Type B pancreatic cell (in vitro differentiated cells): ENCODE measurements at places on chromosomes 5 and 9.

DNA sequence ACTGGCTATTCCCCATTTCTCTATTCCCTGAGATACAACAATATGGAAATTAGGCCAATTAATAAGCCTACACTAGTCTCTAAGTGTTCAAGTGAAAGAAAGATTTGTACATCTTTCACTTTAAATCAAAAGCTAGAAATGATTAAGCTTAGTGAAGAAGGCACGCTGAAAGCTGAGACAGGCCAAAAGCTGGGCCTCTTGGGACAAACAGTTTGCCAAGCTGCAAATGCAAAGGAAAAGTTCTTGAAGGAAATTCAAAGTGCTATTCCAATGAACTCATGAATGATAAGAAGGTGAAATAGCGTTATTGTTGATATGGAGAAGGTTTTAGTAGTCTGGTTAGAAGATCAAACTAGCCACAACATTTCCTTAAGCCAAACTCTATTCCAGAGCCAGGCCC lies 256.2 kb downstream of the ZSWIM6 start:
- H3K4me1 ChIP-seq = no peaks in the 10 kb centered on the region
- peaks cover 3% of the 10 kb centered on the region for H3K27me3 ChIP-seq
- no peak overlapping the region for H3K27ac ChIP-seq

DNA sequence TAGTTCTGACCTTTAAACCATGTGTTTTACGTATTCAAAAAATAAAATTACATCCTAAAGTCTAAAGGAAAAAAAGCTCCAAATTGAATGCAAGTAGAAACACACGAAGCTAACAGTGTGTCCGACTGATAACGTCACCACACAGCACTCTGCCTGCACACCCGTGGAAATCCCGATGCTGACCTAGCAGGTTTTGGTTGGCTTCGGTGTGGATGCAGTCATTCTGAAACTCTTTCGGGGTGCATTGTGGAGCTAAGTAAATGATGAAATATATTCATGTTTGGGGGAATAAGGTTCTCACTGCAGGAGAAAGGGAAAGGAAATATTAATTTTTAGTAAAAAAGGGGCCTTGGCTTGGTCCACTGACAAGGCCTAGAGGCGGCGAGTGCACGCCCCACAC lies 2.0 kb downstream of the RASGEF1C start:
- peaks cover 21% of the 10 kb centered on the region for H3K27me3 ChIP-seq
- H3K27ac ChIP-seq = no peak overlapping the region
- H3K4me1 ChIP-seq = peaks cover 7% of the 10 kb centered on the region
- H3K36me3 ChIP-seq = no peaks in the 10 kb centered on the region

- H3K36me3 ChIP-seq = no peaks in the 10 kb centered on the region
- H3K4me3 ChIP-seq = no peak overlapping the region
- peaks cover 19% of the 10 kb centered on the region for H3K27me3 ChIP-seq
- DNase-seq = peak; percentile 65
These were observed 7.0 kb upstream of the GADD45G start for GRCh38 chr9:89597711-89598362.

DNA sequence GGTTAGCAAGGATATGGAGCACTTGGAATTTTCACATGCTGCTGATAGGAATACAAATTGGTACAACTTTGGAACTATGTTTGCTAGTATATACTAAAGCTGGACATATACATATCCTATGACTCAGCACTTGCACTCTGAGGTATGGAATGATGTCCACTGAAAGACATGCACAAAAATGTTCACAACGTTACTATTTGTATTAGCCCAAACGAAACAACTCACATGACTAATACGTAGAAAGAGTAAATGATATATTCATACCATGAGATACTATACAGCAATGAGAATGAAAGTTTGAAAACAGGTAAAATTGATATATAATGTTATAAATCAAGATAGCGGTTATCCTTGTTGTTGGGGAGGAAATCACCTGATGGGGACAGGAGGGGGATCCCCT lies 45.5 kb upstream of the CDC42SE2 start:
- no peak for DNase-seq
- no peak overlapping the region for H3K4me3 ChIP-seq
- no peaks in the 10 kb centered on the region for H3K36me3 ChIP-seq
- no peak overlapping the region for H3K27ac ChIP-seq

DNA sequence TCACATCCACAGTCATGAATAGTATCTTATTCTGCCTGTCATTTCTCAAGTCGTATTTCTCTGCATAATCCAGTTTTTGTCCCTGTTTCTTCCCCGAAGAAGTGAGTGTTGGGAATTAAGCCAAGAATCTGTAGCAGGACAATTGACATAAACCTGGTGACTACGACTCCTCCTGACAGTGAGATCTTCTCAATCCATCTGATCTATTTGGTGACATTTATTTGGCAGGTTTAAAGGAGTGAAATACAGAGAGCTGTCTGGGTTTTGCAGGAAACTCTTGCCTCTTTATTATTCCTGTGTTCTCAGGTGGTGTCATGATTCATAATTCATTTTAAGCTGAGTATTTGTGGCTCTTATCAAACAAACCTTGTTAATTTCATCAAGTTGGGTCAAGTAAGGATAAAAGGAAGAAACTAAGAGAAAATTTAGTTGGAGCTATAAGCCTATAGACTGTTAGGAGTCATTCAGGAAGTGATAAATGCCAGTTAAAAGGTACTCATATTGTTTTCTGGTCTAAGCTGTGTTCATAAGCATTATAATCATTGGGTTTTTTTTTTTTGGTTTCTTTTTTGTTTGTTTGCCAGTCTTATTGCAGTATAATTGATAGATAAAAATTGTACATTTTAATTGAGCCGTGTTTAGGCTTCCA lies 95.9 kb upstream of the PCSK1 start:
- H3K4me1 ChIP-seq = no peaks in the 10 kb centered on the region
- no peaks in the 10 kb centered on the region for H3K36me3 ChIP-seq
- no peak overlapping the region for H3K27ac ChIP-seq
- no peak overlapping the region for H3K4me3 ChIP-seq
